ENCODE measurements at places on chromosomes 12 and 14.
A peak's percentile ranks its signal among the peaks of the same experiment; 100 is the strongest.

GRCh38 chr12:75579552-75579951 is 68.1 kb upstream of the KRR1 start:
- no peak for DNase-seq

GRCh38 chr14:24167469-24168114 is 4.3 kb upstream of the REC8 start:
- DNase-seq, result no peak

DNA sequence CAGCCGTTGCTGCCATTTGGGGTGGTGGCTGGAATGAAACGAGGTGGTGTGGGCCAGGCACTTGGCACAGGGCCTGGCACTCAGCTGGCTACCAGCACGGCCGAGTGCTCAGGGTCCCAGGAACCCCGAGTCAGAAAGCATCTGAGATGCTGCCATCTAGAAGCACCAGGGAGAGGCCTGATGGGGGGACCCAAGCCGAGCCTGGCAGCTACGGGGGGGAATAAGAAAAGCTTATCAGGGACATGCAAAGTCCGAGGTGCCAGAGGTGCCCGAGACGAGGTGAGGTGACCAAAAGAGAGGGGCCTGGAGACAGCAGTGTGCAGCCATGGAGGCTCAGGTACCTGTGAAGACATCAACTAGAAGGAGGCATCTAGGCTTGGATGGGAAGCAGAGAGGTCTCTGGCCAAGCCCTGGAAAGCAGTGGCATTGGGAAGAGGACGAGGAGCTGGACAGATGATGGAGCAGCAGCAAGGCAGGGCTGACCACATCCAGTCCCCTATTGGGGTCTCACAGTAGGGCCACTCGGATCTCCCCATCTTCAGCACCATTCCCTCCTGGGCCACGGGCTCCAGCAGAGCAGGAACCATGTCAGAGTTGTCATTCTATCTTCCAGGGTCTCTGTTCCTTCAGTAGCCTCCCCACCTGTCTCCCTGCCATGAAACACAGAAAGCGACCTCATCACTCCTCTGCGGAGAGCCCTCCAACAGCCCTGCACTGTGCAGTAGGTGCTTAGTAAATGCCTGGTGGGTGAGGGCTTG is 59.3 kb upstream of the DIO3 start:
- no peak for DNase-seq

GRCh38 chr12:132686825-132687210 is 324 bp downstream of the POLE start:
- no peak for DNase-seq

DNA sequence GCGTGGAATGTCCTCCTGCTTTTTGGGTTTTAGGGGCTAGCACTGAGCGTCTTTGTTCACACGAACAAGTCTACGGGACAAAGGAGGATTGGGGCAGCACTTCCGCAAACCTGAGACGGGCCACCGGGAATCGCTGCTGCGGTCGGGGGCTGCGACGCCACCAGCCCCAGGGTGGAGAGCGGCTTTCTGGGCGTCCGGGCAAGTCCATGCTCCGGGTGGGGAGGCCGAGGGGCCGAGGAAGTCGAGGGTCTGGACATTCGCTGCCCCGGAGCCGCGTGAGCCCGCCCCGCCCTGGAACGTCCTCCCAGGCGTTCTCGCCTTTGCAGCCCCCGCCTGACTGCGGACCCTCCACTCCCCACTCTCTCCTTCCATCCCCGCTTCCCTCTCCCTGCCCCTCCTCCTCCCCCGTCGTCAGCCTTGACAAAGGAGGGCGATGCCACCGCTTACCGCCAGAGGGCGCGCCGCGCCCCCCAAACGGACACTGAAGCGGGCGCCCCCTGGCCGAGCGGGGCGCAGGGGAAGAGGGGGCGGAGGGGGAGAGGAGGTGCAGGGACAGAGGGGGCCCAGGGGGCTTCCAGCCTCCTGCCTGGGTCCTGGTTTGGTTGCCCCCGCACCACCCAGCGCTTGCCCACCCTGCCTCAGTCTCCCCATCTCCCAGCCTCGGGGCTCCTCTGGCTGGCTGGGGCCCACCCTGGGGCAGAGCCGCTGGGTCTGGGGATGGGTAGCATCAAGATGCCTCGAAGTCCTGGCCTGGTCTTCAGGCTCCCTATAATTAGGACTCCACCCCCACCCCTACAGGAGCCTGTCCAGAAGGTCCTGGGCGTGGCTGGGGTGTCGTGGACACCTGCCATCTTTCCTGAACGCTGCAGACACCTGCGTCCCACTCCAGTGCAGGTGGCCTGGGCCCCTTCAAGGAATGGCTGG is 39.1 kb upstream of the INF2 start:
- DNase-seq, result peak; percentile 17

GRCh38 chr12:132529906-132530305 is 40.0 kb downstream of the FBRSL1 start:
- DNase-seq, result no peak

- DNase-seq, result no peak
Measured at GRCh38 chr12:72570601-72571000, 298.4 kb downstream of the TRHDE start.

GRCh38 chr14:61527325-61528100 is 167.8 kb upstream of the HIF1A start:
- DNase-seq, result no peak

DNA sequence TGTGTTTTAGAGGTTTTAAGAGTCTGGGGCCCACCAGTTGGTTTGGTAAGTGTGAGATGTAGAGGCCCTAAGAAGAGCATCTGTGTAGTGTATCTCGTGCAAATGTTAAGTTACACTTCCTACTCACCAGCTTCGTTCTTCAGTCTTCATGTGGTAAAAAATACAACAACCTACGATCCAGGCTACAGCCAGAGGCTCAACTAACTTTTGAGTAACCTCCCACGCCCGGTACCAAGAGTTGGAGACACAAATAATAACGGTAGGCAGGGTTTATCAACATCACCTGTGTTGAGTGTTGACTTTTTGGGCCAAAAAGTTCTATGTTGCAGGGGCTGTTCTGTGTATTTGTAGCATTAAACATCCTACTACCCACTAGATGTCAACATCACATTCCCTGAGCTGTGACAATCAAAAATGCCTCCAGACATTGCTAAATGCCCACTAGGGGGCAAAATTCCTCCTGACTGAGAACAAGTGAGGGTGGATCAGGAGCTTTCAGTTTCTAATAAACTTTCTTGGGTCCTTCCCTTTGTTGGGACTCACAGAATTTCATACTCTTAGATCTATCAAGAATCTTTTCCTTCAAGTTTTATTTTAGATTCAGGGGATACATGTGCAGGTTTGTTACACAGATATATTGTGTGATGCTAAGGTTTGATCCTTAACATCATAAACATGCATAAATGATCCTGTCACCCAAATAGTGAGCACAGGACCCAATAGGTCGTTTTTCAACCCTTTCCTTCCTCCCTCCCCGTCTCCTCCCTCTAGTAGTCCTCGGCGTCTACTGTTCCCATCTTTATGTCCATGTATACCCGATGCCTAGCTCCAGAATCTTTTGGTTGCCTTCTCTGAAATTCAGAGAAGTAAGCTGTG is 94.7 kb downstream of the SLC2A13 start:
- DNase-seq, result peak; percentile 74

- DNase-seq, result no peak
Measured at GRCh38 chr14:68487805-68488590, 304.9 kb downstream of the ZFP36L1 start.

DNA sequence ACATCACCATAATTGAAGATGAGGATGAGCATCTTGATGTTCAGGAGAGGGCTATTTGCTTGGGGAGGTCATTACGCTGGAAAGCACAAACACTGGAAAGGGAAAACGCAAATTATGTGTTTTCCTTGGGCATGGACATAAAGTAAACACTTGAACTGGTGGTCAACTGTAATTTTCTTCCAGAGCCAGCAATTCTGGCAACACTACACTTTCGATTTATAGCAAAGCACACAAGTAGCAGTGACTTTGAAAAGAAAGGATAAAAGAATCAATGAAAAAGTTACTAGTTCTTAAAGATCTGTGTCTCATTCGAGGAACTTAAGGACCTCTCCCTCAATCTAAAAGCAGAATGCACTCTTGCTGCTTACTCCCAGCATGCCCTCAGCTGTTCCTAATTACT is 2.2 kb downstream of the CLEC14A start:
- DNase-seq, result no peak

- DNase-seq, result no peak
Measured at GRCh38 chr14:94685166-94685581, 73.0 kb downstream of the SERPINA3 start.

GRCh38 chr12:66194122-66194521 is 5.1 kb downstream of the IRAK3 start:
- no peak for DNase-seq

DNA sequence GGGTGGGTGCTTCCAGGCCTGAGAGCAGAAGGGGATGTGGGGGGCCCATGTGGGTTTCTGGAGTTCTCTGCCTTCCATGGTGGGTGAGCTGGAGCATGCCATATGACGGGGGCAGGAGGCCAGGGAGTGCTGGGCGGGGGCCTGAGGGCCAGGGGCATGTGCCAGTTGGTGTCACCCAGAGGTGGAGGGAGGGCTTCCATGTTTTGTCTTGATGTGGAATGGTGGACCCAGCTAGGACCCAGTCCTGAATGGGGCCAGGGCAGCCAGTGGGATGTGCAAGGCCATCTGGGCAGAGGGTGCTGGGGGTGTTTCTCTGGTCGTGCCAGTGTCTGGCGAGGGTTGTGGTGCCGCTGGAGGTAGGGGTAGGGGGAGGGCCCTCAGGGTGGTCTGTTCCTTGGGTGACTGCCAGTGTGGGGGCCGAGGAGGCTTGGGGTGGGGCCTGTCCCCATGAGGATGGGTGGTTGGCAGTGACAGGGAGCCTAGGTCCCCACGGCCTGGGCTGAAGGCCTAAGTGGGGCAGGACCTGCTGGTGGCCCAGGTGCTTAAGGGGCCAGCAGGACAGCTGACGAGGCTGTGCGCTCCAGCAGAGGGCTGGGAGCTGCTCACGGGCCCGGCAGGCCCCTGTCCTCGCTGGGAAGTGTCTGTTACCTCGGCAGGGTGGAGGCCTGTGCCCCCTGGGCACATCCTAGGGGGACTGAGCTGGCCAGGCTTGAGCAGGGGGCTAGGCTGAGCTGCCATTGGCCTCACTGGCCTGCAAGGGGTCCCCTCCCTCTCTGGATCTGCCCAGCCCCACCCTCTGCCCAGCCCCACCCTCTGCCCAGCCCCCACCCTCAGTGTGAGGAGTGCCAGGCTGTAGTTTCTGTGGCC is 26.8 kb downstream of the CEP170B start:
- DNase-seq, result no peak

DNA sequence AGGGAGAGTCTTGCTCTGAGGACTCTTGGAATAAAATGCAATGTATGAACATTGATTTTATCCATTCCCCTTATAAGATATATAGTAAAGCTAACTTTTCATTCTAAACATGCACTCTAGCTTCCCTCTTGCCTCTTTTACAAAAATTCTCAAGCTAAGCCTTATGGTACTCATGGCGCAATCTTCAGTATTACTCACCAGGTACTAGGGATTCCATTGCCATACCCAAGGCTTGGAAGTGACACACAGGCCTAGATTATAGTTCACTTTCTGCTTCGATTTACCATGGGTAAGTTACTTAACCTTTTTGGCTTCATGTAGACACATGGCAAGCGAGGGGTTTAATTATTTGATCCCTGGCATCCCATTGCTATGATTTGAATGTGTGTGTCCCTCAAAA is 331.5 kb downstream of the LRIG3 start:
- DNase-seq, result no peak

DNA sequence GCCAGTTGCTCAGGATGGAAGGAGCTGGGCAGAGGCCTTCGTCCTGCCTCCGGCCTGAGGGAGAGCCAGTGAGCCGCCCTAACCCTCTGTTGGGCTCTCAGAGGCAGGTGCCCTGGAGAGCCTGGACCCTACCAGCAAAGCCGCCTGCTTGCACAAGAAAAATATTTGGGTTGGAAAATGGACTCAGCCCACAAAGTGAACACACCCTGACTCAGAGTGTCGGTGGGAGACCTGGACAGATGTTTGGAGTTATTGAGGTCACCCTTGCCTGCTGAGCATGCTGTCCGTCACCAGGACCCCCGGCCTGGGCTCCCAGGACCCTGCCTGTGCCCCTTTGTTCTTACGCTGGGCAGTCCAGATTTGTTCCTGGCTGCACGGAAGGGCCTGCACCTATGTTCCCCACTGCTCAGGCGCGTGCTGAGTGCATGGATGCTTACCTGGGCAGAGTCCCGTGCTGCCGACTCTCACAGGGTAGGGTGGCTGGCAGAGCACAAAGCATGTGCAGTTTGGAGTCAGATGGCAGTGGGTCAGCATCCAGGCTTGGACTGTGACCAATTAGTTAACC is 22.4 kb downstream of the FAM181A start:
- DNase-seq, result no peak

GRCh38 chr14:81324011-81324410 is 76.1 kb downstream of the STON2 start:
- peak; percentile 62 for DNase-seq

Data from NCI-H1105 (cell line).